ENCODE measurements at places on chromosomes 11 and 22.

DNA sequence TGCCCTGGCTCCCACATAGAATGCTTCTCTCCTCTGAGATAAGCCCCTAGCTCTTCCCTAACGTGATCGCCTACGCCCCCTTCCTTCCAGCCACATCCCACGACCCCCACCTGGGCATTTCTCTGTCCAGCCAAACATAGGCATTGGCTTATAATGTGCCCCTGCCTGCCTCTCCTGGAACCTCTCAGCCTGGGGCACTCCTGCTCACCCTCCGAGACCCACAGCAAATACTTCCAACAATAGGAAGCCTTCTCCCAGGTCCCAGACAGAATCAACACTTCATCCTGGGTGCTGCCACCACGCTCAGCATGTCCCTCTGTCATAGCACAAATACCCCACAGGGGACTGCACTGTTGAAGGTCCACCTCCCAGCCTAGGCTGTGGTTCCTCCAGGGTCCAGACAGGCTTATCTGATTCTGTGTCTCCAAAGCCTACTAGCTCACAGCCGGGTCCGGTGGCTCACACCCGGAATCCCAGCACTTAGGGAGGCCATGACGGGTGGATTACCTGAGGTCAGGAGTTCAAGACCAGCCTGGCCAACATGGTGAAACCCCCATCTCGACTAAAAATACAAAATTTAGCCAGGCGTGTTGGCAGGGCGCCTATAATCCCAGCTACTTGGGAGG lies 24.2 kb upstream of the TMPRSS4 start:
- no peak for DNase-seq

GRCh38 chr11:48043111-48043990 lies 63.0 kb downstream of the PTPRJ start:
- no peak for DNase-seq

- no peak for DNase-seq
Observed at GRCh38 chr22:32794449-32795213, 6.9 kb upstream of the TIMP3 start.

DNA sequence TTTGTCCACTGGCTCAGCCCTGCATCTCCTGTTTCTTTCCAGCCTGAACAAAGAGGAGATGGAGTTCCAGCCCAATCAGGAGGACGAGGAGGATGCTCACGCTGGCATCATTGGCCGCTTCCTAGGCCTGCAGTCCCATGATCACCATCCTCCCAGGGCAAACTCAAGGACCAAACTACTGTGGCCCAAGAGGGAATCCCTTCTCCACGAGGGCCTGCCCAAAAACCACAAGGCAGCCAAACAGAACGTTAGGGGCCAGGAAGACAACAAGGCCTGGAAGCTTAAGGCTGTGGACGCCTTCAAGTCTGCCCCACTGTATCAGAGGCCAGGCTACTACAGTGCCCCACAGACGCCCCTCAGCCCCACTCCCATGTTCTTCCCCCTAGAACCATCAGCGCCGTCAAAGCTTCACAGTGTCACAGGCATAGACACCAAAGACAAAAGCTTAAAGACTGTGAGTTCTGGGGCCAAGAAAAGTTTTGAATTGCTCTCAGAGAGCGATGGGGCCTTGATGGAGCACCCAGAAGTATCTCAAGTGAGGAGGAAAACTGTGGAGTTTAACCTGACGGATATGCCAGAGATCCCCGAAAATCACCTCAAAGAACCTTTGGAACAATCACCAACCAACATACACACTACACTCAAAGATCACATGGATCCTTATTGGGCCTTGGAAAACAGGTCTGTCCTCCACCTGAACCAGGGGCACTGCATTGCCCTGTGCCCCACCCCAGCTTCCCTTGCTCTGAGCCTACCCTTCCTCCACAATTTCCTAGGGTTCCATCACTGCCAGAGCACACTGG lies 5.0 kb downstream of the FTH1 start:
- no peak for DNase-seq

DNA sequence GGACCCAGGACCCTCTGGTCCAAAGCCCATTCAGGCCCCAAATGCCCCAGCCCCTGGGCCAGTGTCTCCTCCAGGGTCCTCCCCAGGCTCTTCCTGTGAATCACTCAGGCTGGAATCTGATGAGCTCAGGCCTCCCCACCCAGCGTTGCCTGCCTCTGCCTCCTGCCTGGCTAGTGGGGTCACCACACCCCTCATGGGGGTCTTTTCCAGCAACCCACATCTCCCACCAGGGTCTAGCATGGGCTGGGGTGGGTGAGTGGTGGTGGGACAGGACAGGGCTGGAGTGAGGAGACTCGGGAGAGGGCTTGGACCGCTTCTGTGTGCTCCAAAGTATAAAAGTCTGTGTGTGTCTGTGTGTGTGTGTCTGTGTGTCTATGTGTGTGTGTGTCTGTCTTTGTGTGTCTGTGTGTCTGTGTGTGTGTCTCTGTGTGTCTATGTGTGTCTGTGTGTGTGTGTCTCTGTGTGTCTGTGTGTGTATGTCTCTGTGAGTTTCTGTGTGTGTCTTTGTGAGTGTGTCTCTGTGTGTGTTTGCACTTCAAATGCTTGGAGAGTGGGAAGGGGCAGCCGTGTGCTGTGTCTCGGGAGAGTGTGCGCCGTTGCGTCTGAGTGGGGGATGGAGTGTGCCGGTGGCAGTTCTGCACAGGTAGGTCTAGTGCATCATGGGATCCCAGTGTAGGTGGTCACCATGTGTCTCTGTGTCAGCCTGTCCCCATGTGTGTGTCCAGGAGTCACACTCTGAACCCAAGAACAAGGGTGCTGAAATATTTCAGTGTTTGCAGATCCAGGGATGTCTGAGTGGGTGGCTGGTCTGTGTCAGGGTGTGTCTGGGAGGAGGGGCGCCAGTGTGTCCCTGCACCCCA lies 8.8 kb downstream of the RIN1 start:
- no peak for DNase-seq

- no peak for DNase-seq
Observed at GRCh38 chr22:19058713-19059451, 63.3 kb downstream of the DGCR2 start.

Measured in stimulated activated CD8-positive, alpha-beta memory T cell treated with anti-CD3 and anti-CD28 coated beads, Interleukin-4, amount 100 ng/mL, for 1 hour (primary cell).